ENCODE measurements at places on chromosomes 1 and 21.

- DNase-seq = no peak
These were observed 37.0 kb downstream of the ARHGEF10L start for GRCh38 chr1:17576519-17576853.

DNA sequence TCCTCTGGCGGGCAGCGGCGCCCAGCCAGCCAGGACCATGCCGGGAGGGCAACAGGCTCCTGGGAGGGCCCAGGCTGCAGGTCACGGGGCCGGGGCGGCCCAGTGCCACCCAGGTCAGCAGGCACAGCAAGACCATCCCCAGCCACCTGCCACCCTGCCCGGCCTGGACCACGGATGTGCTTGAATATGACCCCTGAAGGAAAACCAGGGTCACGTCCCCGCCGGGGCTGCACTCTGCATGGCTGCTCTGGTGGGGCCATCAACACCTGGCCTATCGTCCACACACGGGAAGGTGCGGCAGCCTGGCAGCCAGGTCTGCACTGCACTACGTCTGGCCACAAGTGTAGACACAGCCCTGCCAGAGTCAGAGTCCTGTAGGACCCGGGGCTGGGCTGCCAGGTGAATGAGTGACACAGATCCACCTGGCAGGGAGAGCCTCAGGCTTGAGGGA lies 6.9 kb downstream of the WNT9A start:
- no peak for DNase-seq

GRCh38 chr1:172308142-172308541 lies 112.3 kb upstream of the C1orf105 start:
- no peak for DNase-seq

- no peak for DNase-seq
These were observed 2.0 kb downstream of the UBE2Q1 start for GRCh38 chr1:154556422-154556821.

DNA sequence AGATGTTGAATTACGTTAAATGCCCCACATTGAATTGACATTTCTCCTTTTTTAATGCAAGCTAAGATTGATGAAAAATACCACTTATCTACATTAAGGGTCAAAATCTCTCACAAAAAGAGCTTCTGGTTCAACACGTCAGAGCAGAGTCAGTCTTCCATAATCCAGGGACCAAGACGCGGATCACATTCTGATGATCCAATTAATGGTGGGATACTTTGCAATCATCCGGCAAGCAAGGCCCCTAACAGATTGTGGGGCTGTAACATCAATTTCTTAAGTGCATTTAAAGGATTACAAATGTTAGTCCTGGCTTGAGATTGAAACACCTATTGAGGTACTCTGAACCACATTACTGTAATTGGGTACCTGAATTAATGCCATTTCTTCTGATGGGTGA lies 120.2 kb upstream of the ESRRG start:
- DNase-seq = no peak

DNA sequence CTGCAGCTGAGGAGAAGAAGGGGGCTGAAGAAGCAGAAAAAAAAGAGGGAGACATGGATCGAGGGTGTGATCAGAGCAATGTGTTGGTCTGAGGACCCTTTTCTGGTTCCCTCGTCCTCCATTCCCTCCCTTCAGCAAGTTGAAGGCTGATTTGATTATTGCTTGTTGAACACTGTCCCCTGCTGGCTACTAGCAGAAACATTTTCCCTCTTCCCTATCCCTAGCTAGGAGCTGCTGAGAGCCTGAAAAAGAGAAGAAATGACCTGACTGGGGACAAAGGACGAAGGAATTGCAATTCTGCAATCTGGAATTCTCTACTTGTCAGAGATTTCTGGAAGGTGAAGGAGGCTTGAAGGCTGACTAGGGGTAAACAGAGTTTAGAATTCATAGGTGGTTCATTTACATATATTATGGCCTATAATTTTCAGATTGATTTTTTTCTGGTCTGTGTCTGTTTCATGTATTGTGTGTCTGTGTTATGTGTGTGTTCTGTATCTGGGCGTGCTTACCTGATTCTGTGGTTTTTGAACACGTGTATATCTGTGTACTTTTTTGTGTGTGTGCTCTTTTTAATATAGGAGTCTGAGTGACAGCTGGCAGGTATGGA lies 9.8 kb downstream of the NHLH1 start:
- DNase-seq = peak; percentile 59

DNA sequence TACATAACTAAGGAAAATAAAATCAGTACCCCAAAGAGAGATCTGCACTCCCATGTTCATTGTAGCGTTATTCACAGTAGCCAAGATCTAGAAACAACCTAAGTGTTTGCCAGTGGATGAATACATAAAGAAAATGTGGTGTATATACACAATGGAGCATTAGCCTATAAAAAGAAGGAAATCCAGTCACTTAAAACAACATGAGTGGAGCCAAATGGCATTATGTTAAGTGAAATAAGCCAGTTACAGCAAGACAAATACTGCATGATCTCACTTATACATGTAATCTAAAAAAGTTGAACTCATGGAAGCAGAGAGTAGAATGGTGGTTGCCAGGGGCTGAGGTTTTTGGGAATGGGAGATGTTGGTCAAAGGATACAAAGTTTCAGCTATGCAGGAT lies 508.3 kb upstream of the B3GALT2 start:
- DNase-seq = no peak

- DNase-seq = peak; percentile 78
These were observed 157.6 kb downstream of the PGBD5 start for GRCh38 chr1:230268371-230269170.

DNA sequence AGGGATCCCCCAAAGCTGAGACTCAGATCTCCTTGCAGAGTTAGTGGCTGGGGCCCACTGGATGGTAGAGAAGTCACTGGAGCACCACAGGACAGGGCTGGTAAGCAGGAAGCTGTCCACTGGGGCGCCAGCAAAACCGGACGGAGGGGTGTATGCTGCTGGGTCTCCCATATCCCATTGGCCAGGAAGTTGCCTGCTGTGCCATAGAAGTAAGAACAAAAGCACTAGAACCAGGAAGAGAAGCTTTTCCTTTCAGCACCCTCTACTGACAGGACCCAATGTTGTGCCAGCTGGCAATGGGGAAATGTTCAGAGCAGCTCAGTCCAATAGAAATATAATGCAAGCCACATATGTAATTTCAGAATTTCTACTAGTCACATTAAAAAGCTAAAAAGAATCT lies 146.6 kb downstream of the SPATA46 start:
- DNase-seq = peak; percentile 59

DNA sequence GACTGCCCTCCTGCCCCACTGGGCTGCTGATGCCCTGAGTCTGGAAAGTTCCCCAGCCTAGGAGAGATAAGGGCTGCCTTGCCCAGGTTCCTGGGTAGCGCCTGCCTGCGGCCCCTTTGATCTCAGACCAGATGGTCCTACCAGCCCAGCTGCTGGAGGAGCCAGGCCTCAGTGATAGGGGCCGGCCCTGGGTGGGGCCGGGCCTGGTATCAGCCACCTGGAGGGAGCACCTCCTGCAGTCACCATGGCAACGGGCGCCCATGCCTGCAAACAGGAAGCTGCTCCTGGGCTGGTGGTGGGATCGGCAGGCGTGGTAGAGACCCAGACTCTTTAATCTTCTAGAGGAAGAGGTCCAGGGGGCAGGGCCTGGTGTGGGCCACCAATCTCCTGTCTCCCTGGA lies 119.7 kb upstream of the WNT4 start:
- no peak for DNase-seq

GRCh38 chr1:40553017-40553416 lies 21.6 kb downstream of the ZNF684 start:
- no peak for DNase-seq

DNA sequence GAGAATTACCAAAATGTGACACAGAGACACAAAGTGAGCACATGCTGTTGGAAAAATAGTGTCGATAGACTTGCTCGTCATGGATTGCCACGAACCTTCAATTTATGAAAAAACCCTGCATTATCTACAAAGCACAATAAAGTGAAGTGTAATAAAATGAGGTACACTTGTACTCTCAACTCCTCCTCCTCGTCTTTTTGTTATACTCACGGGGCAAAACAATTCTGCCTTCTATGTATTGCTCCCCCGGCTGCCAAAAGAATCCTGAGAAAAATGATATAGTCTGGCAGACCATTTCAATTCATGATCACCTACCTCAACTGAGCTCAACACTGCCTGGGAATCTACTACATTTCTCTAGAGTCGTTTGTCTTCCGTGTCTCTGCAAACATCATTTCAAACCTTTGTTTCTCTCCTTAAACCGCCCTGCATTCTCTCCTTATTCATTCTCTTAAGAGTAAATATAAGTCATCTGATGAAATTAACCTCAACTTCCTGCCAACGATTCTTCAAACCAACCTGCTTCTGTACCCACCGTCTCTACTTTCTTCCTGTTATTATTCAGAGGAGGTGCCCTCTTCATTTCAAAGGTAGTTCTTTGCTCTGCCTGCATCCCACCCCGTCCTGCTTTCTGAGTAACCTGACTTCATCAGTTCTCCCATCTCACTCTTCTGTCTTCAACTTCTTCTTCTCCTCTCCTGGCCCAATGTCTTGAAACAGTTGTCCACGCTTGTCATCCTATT lies 12.9 kb upstream of the IL19 start:
- DNase-seq = no peak

DNA sequence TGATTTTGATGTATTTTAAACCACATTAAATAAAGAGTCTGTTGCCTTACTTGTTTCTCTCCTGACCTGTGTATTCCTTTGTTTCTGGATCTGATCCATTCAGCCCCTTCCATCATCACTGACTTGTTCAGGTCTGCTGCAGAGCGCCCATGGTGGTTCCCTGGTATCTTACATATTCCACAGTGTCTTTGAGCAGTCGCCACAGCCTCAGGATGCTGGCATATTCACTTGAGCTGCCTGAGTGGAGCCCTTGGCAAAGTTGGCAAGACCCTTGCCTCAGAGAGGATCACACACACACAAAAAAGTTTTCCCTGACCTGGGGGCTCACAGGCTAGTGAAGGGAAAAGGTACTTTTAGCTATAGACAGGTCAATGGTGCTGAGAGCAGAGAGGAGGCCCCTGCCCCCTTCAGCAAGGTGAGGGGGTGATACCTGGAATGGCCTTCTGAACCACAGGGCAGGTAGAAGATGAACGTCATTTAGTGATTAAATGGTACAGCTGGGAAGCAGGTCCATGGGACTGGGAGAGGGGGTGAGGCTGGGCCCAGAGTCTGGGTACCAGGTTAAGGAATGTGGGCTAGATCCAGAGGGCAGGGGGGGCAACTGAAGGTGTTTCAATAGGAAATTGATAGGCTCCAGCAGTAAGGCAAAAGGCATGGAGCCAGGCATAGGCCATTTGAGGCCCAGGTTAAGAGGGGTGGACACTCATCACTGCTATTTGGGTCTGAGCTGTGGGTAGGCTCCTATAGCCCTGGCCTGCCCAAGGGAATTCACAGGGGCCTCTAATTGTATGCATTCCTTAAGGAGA lies 2.0 kb upstream of the CCDC28B start:
- no peak for DNase-seq

DNA sequence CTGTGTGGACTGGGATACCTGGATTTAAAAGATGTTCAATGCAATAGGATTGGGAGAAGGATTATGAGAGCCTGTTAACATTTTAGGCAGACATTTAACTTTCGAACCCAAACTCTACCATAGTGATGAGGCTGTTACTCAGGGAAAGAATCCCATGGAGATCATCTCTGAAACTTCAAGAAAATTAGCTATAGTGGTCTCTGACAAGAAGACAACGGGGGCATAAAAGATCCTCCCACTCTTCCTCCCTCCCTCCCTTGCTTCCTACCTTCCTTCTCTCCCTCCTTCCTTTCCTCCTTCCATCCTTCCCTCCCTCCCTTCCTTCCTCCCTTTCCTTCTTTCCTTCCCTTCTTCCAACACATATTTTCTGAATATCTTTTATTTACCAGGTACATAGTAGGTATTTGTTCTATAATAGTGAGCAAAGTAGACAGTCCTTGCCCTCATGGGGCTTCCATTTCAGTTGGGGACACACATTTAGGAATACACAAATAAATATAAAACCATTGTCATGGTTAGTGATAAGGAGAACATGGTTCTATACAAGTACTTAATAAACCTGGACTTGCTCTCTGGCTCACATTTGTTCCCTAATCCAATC lies 143.2 kb downstream of the ATP6V1G3 start:
- DNase-seq = no peak

DNA sequence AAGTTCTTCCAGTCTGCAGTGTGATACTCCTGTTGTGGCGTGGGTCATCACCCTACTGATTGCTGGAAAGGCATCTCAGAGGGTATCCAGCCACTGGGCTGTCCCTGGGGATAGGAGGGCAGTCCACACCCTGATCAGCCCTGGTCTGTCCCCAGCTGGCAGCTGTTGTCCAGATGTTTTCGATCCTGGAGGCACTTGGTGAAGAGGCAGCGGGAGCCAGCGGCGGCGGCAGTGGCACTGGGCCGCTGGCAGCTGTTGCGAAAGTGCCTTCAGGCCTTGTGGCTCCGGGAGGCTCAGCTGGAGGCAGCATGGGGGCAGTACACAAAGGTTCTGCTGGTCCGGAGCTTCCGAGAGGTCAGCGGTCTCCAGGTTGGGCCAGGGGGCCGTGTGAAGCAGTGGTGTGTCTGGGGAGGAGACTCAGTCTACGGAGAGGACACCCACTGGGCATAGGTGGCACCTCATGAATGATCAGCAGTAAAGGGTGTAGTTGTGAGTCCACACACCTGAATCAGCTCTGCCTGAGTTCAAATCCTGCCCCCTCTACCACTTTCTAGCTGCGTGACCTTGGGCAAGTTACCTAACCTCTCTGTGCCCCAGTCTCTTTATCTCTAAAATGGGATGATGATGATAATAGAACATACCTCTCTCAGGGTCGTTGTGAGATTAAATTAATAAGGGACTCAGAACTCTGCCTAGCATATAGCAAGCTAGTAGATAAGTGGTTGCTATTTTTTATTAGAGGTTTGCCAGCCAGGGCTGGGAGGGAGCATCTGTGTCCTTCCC lies 6.1 kb downstream of the C1orf167 start:
- no peak for DNase-seq

GRCh38 chr21:43578677-43579303 lies 80.5 kb downstream of the HSF2BP start:
- DNase-seq = no peak

DNA sequence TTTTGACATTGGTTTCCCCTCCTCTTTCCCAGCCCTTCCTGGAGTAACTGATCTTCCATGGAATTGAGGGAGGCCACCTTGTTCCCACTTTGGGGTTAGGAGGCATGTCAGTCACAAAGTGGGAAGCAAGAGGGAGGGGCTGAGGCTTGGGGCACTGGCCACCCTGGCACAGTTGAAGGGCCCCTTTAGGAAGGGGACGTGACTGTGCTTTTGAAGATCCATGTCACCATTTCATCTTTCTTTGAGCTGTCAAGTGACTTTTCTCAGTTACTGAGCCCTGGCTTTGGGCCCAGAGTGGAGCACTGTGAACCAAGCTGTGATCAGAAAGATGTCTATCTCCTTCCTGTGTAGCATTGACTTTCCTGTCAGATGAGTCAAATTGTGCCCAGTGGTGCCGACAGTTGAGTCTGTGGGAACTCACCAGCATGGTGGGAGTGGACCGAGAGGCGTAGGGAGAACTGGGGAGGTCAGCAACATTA lies 38.5 kb upstream of the TDRD10 start:
- no peak for DNase-seq

DNA sequence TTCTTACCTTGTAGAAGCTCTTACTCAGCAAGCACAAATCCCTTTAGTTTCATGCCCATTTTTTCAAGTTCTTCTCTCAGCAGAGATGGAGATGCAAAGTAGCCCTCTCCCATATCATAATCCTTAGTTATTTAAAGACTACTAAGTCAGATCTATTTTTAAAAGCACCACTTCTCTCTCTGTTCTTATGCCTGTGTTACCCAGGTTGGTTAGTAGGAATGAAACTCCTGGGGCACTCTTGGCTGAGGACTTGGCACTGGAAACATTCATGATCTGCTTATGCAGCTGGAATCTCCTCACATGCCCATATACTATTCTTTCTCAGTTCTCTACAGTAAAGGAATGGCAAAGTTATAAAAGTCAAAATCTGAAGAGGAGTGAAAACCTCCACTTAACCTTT lies 51.9 kb upstream of the PPP2R5A start:
- no peak for DNase-seq
